Peyer's patch (tissue), 4 donors: ENCODE measurements at places on chromosomes 3 and 15. TPM values are rescaled to one million over a fixed set of nuclear protein-coding genes. Genes with fewer than 3 reads are reported as not detected.

Gene ZNF148
- total RNA-seq = 28.0 TPM

DNA sequence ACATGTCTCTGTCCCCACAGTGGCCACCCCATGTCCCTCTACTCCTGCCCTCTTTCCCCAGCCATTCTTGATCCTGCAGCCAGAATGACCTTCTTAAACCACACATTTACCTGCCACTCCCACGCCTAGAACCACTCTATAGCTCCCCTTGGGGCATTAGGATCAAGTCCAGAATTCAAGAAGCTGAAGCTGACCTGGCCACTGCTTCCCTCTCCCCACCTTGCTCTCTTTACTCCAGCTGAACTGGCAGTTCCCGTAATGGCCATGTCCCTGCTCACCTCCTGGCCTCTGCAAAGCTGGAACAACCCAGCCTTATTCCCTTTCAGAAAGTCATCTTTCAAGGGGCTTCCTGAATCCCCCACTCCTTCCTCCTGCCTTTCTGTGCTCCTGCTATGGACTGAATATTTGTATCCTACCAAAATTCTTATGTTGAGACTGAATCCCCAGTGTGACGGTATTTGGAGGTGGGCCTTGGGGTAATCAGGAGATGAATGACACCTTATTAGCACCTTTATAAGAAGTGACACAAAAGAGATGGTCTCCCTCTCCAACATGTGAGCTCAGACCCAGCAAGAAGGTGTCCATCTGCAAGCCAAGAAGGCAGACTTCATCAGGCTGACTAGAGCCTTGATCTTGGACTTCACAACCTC is 3.8 kb downstream of the CSRNP1 start:
- no peaks in the 10 kb centered on the region for H3K27me3 ChIP-seq
- H3K4me3 ChIP-seq = no peak overlapping the region
- peak overlapping the region; percentile 100 for H3K27ac ChIP-seq

DNA sequence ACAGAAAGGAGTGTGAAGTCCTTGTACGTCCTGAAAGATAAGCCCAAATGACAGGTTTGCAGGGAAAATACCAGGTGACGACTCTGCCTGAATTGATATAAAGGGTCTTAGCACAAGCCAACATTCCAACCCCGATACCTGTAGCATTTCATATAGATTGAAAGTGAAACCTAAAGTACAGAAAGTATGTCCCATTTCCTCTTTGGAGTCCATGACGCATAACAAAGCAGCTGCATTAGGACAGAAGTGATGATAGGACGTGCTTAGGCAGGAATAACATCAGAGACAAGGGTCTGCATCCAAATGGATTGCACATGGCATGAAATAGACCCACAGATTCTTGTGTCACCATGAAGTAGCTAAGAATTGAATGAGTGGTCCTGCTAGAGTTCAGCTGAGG is 187.0 kb upstream of the ROBO1 start:
- no peak overlapping the region for H3K27ac ChIP-seq
- no peaks in the 10 kb centered on the region for H3K27me3 ChIP-seq
- H3K4me1 ChIP-seq = no peaks in the 10 kb centered on the region
- no peak overlapping the region for H3K4me3 ChIP-seq

- no peaks in the 10 kb centered on the region for H3K4me1 ChIP-seq
- H3K27ac ChIP-seq = no peak overlapping the region
- no peaks in the 10 kb centered on the region for H3K36me3 ChIP-seq
- DNase-seq = no peak
Measured at GRCh38 chr3:30587904-30588303, 18.5 kb upstream of the TGFBR2 start.

DNA sequence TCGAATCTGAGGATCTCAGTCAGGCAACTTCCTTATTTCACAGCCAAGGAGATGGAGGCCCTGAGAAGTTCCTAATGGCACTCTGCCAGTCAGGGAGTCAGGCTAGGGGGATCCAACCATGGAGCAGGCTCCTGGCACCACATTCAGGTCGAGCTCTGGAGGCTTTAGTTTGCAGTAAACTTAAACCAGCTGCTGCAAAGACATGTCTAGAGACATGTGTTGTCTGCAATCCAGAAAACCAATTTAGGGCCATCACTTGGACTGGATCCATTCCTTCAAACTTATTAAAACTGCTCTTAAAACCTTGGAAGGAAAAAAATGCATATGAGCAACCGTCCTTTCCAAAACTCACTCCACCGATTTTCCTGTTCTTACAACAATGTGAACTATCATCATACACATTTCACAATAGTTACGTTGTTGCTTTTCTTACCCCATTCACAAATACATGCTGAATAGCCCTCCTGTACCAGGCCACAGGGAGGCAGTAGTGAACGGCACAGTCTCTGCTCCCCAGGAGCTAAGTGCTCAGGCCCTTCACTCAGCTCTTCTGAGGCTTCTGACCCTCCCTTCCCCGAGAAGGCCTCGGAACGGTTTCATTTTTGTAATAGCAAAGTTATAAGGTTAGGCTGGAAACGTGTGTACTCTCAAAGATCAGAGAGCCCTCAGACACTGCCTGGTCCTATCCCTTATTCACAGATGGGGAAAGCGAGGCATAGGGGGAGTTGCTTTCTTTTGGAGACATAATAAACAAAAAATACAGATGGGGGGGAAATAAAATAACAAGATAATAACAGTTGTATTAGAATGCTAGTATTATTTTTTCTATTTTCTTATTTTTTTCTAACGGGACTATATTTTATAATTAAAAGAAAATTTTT is 20.1 kb downstream of the RFT1 start:
- peak overlapping the region; percentile 43 for H3K27ac ChIP-seq
- no peaks in the 10 kb centered on the region for H3K4me1 ChIP-seq
- H3K36me3 ChIP-seq = no peaks in the 10 kb centered on the region
- no peaks in the 10 kb centered on the region for H3K27me3 ChIP-seq

DNA sequence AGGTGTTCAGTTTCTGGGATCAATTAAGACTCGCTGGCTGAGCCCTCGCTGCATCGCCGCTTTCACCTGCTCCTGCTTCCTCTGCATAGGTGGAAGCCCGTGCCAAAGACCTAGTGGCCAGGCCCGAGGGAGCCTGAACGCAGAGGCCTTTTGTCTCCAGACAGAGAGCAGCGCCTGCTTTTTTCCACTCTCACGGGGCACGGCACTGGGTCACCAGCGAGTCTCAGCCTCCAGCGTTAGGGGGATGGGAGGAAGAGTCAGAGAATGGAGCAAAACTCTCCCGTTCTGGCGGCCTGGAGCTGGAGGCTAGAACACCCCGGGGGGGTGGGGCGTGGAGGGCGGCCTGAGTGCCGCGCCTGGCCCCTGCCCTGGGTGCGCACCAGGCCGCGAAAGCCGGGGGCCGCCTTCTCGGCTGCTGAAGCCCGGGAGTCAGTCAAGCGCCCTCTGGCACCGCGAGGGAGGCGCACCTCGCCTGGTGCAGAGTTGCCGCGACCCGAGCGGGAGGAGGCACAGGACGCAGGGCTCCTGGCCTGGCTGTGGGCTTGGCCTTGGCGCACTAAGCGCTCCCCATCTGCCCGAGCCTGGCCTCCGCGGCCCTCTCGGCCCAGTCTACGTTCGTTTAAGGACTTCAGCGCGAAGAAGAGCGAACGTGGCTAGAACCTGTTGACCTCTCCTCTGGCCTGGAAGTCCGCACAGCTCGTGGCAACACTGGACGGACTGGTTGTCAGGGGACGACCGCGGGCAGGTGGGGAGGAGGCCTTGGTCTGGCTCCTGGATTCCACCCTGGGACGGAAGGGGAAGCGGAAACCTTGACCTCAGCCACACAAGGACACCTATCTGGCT is 21.5 kb downstream of the NR2F2 start:
- DNase-seq = no peak
- H3K4me1 ChIP-seq = peaks cover 4% of the 10 kb centered on the region
- H3K27me3 ChIP-seq = no peaks in the 10 kb centered on the region
- H3K27ac ChIP-seq = no peak overlapping the region
- H3K36me3 ChIP-seq = no peaks in the 10 kb centered on the region

Gene LSAMP
- total RNA-seq = 8.3 TPM

DNA sequence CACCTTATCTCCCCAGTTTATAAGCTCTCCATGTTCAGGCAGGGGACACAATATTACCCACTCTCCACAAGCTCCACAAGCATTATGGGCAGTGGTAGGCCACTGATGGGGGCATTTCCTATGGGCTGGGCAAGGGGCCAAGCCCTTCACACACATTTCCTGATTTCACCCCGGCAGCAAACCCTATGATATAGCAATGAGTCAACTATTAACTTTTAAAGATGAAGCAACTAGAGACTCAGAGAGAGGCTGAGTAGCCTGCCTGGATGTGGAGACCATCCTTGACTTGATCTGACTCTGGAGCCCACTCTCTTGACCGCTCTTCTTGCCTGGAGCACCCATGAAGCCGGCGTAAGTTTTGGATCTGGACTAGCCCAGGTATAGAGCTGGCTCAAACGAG is 27.4 kb downstream of the FOXL2NB start:
- H3K4me3 ChIP-seq = no peak overlapping the region
- no peaks in the 10 kb centered on the region for H3K4me1 ChIP-seq
- no peaks in the 10 kb centered on the region for H3K27me3 ChIP-seq
- H3K27ac ChIP-seq = no peak overlapping the region

Gene XYLB
- 39.6 TPM for total RNA-seq

- no peaks in the 10 kb centered on the region for H3K36me3 ChIP-seq
- no peak overlapping the region for H3K4me3 ChIP-seq
- no peak overlapping the region for H3K27ac ChIP-seq
- DNase-seq = no peak
Measured at GRCh38 chr3:195119461-195120266, 151.3 kb downstream of the XXYLT1 start.

DNA sequence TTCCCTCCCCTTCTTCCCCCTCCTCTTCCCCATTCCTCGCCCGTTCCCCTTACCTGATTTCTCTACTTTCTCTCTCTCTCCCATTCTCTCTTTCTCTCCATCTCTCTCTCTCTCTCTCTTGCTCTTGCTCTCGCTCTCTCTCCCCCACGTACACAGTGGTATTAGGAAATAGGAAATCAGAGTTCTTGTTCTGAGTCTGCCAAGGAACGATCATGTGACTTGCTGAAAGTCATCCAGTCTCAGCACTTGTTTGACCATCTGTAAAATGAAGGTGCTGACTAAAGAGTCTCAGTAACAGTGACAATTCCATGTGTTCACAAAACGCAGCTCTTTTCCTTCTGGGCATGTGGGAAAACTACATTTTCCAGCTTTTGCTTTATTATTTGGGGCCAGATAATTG is 445.0 kb upstream of the TGFBR2 start:
- no peaks in the 10 kb centered on the region for H3K36me3 ChIP-seq
- no peak overlapping the region for H3K4me3 ChIP-seq
- no peaks in the 10 kb centered on the region for H3K4me1 ChIP-seq
- no peak overlapping the region for H3K27ac ChIP-seq
- no peaks in the 10 kb centered on the region for H3K27me3 ChIP-seq

Gene MCF2L2
- 1.1 TPM for total RNA-seq

Gene NTRK3
- total RNA-seq = 0.35 TPM

Gene CYP8B1
- not detected for total RNA-seq

- no peaks in the 10 kb centered on the region for H3K27me3 ChIP-seq
- no peak overlapping the region for H3K4me3 ChIP-seq
- H3K36me3 ChIP-seq = no peaks in the 10 kb centered on the region
- no peaks in the 10 kb centered on the region for H3K4me1 ChIP-seq
- no peak for DNase-seq
Measured at GRCh38 chr15:21268436-21268940, 171.8 kb downstream of the POTEB3 start.

DNA sequence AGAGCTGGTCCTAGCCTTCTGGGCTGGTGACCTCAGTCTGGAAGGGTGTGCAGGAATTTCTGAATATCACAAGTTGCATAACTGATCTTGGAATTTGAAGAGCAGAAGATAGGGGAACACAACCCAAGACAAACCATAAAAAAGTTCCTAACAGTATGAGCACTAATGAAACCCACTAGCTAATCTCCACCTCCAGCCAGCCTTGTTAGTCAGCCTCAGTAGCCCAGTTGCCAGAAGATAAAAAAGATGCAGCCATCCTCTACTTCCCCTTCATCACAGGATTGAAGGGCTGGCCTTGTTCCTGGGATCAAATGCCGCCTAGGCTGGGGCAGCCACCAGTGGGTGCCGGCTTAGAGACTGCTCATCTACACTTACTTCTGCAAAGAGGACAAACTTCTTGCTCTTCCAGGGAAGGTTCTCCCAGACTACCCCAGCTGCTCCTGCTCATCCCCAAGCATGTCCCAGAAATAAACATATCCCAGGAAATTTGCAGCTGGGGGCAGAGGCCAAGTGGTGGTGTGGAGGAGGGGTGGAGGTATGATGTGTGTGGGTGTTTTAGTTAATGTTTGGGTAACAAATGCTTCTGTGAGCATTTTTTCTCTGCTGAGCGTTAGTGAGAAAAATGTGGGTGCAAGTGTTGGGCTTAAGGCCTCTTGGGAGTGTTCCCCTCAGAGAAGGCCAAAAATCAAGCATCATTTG is 9.2 kb upstream of the ITGA11 start:
- no peak overlapping the region for H3K4me3 ChIP-seq
- no peaks in the 10 kb centered on the region for H3K27me3 ChIP-seq
- no peaks in the 10 kb centered on the region for H3K4me1 ChIP-seq
- DNase-seq = peak; percentile 18
- H3K36me3 ChIP-seq = no peaks in the 10 kb centered on the region

Gene NANOGP8
- 1.6 TPM for total RNA-seq

DNA sequence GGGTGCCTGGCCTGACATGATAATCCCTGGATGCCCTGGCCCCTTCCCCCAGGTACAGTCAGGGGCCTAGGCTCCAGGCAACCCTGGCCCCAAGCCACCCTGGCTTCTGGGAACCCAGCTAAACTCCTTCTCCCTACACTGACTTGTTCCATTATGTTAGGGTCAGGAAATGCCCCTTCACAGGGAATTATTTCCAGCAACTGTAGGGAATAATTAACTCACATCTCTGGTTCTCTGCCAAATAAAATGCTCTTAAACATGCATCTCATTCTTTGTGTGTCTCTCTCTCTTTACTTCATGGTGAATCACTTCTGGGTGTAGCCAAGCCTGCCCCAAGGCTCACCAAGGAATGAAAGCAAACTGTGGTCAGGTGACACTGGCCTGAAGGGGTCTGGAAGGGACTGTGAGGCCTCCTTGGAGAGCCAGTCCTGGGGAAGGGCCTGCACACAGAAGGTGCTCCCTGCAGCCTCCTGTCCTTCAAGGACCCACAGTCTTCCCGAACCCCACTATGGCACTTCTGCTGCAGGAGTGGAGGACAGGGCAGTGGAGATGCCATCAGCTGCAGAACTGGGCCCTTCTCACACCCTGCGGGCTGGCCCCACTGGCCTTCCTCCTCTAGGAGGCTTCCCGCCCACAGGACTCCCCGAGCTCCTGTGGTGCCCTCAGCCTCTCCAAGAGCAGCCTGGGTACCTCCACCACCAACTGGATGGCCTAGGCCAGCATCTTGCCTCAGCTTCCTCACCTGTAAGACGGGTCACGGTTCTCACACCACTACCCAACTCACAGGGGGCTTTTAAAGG is 17.6 kb downstream of the TKT start:
- H3K27me3 ChIP-seq = no peaks in the 10 kb centered on the region
- peaks cover 11% of the 10 kb centered on the region for H3K4me1 ChIP-seq
- H3K36me3 ChIP-seq = peaks cover 59% of the 10 kb centered on the region

DNA sequence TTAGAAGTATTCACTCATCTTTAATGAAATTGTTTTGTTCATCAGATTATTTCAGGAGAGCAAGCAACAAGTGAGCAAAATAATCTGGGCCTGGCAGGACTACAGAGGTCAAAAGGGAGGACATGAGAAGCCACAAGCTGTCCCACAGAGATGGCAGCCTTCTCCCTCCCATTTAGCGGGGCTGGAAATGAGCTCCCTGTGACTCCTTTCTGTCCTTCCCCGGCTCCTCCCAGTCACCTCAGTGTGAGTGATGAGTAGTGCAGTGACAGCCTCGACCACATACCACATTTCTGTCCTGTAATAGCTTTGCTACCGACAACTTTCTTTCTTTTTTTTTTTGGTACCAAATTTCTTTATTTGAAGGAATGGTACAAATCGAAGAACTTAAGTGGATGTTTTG is 38.0 kb downstream of the RAB7A start:
- H3K27me3 ChIP-seq = no peaks in the 10 kb centered on the region
- no peak for DNase-seq
- H3K36me3 ChIP-seq = no peaks in the 10 kb centered on the region
- H3K4me1 ChIP-seq = no peaks in the 10 kb centered on the region
- no peak overlapping the region for H3K4me3 ChIP-seq
- H3K27ac ChIP-seq = no peak overlapping the region
